Trophoblast cell (in vitro differentiated cells and primary cell): ENCODE measurements at places on chromosomes 2 and 18.

GRCh38 chr2:155689791-155690190 lies 642.7 kb downstream of the NR4A2 start:
- DNase-seq: no peak

DNA sequence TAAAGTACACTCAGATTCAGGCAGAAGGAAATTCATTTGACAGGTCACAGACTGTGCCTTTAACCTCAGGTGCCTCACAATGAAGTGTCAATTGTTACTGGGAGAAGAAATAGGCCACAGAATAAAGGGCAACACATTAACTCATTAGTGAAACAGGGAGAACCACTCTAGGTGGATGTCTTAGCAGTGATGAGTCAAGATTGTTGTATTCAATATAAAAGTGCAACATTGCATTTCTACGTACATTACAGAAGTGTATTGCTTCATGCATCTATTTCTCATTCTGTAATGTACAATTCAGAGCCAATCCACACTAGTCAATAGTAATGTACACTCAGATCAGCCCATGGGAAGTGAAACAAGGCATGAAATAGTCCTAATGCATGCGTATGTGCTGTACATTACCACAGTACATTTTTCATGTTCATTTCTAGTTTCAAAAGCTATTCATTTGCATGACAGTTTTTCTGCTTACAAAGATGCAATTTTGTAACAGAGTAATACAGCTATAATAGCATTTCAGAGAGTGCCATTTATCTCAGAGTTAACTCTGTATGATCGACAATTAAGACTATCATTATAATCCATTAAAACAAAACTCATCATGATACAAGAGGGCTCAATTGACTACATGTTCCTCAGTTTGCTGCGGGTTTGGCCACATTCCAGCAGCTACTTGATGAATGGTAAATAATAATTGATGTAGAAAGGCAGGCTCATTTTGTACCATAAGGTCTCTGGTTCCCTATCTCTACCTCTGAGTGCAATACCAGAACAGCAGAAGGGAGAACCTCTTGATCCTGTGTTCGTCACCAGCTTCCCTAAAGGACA lies 12.2 kb upstream of the ARL5A start:
- no peak for DNase-seq

DNA sequence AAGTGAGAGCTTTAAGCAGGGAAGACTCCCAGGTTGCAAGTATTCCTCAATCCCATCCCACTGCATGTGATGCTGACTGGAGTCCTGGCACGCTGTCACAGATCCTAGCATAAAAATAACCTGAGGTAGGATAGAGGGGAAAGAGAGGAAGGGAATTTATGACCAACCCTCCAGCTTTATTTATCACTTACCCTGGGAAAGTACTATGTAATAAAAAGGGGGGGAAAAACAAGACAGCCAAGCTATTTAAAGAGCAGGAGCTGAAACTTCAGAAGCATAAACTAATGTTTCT lies 122.2 kb downstream of the SLC8A1 start:
- no peak for DNase-seq

DNA sequence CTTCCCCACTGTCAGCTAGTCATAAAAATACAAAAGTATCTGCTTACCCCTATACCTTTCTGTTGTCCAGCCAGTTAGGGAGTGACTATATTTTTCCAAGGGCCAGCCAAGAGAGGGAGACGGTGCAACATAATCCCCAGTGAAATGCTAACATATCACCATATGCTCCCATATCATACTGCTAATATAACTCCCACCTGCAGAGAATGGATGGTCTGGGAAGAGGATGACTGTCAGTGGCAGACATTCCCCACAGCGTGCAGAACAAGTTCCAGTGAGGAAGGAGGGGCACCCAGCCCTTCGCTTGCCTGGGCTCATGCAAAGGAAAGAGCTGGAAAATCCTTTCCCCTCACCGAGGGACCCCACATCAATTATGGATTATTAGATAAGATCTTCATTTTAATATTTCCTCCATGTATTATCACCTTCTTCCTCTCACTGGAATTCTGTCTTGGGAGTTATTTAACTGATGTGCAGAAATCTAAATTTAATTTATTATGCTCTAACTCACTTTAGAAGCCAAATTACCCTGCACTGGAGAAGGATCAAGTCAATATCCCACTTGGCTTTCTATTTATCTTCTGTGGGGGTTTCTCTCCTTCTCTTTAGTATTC lies 135.6 kb downstream of the GALNT14 start:
- DNase-seq: no peak

DNA sequence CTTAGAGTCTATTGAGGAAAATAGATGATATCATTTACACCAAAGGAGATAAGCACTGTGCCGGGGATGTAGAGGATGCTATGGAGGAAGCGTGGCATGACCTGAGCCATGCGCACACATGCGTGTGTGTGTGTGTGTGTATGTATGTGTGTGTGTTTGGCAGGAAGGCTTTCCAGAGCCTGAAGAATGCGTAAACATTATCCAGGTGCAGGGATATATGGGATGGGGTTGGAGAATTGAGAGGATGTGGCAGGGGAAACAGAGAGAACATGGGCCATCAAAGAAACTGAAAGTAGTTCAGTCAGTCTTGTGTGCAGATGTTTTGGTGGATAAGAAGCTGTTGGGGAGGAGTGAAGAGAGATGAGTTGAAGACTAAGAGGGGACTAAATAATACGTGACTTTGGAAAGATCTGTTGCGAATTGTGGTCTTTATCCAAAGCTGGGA lies 9.3 kb upstream of the STAT1 start:
- no peak for DNase-seq

DNA sequence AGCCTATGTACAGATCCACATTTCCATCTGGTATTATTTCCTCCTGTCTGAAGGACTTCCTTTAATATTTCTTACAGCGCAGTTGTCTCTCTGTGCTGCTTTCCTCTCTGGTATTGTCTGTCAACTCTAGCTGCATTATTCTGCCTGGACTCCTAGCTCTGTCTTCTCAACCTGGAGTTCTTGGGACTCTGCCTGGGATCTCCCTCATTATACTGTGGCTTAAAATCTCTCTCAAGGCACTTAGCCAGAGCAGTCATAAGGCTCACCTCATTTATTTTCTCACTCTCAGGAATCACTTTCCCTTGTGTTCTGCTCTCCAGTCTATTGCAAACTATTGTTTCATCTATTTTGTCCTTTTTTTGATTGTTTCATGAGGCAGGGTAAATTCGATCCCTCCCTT lies 850.4 kb downstream of the ERBB4 start:
- DNase-seq: no peak

DNA sequence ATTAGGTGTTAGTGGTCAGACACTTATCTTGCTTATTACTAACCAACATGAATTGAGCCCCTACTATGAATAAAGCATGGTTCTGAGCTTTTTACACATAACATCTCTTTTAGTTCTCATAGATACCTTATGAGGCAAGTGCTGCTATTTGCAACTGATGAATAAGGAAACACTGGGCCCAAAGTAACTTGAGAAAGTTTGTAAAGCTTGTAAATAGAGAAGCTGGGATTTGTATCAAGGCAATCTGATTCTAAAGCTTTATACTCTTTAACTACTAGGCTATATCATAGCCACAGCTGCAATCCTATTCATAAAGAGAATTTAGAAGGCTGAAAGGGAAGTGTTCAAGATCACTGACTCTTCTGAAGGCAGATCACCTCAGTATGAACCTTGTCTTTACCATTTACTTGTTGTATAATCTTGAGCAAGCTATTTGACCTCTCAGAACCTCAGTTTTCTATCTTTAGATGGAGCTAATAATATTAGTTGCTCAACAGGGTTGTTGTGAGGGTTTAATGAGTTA lies 60.4 kb downstream of the ABCB11 start:
- no peak for DNase-seq

- DNase-seq: no peak
These were observed 58.7 kb downstream of the CD226 start for GRCh38 chr18:69889009-69889408.
